Psoas muscle (tissue), 8 donors: ENCODE measurements at places on chromosomes 4 and X. TPM values are rescaled to one million over a fixed set of nuclear protein-coding genes. Genes with fewer than 3 reads are reported as not detected.

- no peak for DNase-seq
These were observed 7.3 kb downstream of the AIFM1 start for GRCh38 chrX:130158311-130158710.

DNA sequence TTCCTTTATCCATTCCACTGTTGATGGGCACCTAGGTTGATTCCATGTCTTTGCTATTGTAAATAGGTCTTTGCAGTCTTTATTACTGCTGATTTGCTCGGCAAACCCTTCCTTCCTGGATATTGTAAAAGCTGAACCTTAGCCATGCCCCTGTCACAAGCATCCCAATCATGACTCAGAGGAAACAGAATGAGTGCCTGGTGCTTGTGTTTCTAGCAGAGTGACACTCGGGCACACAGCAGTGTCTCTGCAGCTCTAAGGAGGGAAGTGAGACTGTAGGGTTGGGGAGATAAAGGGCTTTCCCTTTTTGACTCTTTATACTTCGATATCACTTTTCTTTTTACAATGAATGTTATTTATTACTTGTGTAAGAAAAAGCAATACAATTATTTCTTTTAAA, 83.3 kb downstream of the AKAP4 start:
- no peak for DNase-seq

DNA sequence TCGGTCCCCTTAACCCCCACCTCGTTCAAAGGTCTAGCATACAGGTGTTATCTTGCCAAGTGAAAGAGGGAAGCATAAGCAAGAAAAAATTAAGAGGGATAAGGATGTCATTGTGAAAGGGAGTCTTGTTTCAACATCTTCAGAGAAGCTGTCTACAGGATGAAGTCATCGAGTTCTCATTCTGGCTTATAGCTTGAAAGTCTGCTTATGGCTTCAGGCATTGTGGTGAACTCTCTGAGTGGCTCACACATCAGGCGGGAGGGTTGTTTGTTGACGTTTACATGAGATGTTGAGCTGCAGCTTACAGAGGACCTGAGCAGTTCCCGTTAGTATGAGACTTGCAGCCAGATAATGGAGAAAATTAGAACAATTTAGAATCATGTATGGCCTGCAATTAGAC, 16.6 kb downstream of the MAGEA9B start:
- no peak for DNase-seq

The POU4F2 gene
- total RNA-seq: not detected

The MAB21L2 gene
- not detected for total RNA-seq

The FAM47E gene
- total RNA-seq: 1.7 TPM

The RAI2 gene
- 4.2 TPM for total RNA-seq

The RNF128 gene
- total RNA-seq: 4.8 TPM

The SPANXC gene
- not detected for total RNA-seq
